ENCODE measurements at places on chromosomes 1 and 21.

- no peak for DNase-seq
Observed at GRCh38 chr1:61125263-61125662, 42.9 kb downstream of the NFIA start.

DNA sequence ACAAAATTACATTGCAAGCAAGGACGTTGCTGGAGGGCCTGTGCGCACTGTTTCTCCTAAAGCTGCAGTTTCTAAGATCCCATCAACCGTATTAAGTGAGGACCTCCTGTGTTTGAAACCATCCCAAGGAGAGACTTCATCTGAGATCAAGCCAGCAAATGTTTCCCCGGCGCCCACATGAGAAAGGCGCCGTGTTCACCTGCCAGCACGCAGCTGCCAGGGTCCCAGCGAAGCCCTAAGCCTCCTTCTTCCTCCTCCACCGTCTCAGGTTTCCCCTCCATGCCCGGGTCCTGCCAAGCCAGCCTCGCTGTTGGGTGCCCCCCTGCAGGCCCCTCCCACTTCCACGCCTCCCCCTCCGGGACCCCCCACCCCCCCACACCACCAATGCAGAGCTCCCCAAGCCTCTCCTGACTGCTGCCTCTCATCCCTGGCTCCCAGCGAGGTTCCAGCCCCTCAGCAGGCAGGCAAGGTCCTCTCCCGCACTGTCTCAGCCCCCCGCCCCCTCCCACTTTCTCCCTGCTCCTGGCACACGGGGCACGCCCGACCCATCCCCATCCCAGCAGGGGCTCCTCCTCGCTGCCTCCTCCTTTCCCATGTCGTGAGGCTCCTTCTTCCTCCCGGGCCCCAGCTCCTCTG, 8.6 kb upstream of the TFF1 start:
- DNase-seq = peak; percentile 51

DNA sequence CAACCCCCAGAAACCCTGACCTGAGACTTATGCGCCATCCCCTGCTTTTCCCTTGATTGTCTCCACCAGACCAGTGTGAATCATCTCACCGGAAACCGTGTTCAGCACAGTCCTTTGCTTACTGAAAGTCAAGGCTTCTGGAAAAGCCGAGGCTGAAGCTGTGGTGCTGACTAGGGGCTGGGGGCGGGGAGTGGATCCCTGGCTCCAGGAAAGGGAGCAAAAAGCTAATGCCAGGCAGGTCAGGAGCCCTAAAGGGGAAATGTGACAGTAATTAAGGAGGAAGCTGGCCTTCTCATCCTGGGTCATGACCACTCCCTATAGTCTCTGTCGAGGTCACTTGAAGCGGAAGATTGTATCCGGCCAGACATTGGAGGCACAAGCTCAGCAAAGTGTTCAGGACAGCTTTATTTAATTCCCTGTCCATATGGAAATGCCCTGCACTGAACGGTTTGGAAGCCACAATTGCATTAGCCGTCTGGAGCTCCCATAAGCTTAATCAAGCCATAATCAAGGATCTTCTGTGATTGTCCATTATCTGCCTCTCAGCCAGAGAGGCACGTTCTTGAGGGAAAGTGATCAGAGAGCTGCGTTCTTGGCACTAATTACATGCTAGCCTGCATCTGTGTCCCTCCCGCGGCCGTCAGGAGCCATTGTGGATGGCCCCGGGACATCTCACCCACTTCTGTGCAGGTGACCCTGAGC, 403.6 kb downstream of the RRAGC start:
- no peak for DNase-seq

GRCh38 chr1:231581859-231582258, 44.7 kb upstream of the DISC1 start:
- DNase-seq = no peak

GRCh38 chr1:56923201-56923600, 42.6 kb downstream of the C8B start:
- no peak for DNase-seq

DNA sequence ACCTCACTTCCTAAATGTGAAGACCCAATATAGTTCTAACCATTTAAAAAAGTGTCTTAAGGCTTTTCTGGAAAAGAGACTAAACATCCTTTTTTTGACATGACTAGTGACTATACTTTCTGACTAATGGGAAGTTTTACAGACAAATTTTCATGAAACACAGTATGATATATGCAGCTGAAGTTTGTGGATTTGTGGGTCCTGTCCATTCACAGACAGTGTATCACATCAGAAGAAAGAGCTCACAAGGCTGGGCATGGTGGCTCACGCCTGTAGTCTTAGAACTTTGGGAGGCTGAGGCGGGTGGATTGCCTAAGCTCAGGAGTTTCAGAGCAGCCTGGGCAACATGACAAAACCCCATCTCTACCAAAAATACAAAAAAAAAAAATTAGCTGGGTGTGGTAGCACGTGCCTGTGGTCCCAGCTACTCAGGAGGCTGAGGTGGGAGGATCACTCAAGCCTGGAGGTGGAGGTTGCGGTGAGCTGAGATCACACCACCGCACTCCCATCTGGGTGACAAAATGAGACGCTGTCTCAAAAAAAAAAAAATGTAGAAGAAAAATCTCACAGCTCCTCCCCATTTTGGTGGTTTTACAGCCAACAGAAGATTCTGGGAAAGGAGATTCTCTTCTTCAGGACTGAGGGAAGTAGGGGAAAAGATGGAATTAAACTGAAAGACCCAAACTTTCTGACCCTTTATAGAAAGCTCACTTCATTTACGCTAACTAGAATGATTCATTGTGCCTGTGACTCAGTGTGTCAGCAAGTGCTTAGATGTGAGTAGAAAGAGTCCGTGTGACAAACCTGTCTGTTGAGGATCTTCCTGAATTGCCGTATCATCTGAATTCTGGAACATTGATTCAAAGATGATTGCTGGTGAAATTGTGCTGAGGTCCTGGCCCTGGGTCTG, 15.2 kb upstream of the YRDC start:
- peak; percentile 39 for DNase-seq

GRCh38 chr1:232428036-232428645, 201.8 kb downstream of the SIPA1L2 start:
- DNase-seq = no peak

GRCh38 chr1:12532405-12533315, 85.3 kb downstream of the DHRS3 start:
- DNase-seq = no peak

GRCh38 chr1:44677201-44677766, 2.8 kb downstream of the ARMH1 start:
- DNase-seq = no peak

DNA sequence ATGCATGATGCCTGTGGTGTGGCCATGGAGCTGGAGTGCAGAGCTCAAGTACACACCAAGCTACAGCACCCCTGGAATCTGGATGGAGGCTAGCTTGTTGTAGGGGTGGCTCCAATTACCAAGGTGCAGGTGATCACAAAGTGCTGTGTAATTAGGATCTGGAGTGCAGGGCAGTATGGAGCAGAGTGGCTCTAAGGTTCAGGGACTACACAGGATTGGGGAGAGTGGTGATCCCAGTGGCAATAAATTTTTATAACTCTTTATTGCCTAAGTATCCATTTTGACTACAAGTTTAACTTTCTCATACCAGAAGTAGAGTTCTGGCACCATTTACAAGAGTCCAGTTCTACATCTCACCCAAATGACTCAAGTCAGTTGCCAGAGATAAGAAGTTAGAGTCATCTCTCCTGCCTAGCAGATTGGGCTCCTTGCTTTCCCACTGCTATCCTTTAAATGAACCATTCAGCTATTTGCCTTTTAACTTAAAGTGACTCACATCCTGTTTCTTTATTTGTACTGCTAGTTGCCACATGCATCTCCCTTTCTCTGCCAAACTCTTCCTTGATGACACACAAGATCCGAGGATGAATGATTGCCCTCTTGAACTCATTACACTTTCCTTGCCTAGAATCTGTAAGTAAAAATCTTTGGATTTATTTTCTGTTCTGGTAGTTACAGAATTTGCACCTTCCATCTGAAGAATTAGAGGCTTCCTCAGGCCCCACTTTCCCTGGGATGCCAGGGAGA, 427.2 kb downstream of the KCNT2 start:
- no peak for DNase-seq

GRCh38 chr21:26124421-26124833, 46.1 kb downstream of the APP start:
- DNase-seq = no peak

GRCh38 chr1:62841587-62842169, 57.7 kb downstream of the ATG4C start:
- DNase-seq = no peak

DNA sequence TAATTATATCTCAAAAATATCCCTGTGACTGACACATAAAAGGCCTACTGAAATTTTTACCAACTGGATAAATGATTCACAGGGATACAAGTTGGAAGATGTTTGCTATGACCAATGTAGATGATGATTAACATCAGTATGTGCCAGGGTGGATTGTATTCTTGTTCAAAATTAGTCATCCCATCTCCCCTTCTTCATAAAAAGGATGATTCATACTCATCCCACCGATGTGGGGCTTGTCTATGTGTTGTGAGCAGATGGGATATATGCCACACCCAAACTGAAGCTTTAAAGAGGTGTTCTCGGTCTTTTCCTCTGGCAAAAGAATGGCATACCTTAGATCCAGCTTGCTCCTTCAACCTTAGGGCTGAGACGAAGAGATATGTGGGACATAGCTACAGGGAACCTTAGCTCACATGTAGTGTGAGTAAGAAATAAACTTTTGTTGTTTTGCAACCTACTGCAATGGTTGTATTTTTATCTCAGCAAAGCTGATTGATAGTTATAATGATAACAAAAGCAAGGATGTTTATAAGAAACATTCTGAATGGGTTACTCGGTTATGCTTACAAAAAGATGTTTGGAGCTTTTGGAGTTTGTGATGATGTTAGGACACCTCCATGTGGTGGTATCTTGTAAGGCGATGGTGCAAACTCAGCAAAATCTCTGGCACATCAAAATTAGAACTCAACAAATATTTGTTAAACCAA, 29.4 kb downstream of the SPATA17 start:
- no peak for DNase-seq

DNA sequence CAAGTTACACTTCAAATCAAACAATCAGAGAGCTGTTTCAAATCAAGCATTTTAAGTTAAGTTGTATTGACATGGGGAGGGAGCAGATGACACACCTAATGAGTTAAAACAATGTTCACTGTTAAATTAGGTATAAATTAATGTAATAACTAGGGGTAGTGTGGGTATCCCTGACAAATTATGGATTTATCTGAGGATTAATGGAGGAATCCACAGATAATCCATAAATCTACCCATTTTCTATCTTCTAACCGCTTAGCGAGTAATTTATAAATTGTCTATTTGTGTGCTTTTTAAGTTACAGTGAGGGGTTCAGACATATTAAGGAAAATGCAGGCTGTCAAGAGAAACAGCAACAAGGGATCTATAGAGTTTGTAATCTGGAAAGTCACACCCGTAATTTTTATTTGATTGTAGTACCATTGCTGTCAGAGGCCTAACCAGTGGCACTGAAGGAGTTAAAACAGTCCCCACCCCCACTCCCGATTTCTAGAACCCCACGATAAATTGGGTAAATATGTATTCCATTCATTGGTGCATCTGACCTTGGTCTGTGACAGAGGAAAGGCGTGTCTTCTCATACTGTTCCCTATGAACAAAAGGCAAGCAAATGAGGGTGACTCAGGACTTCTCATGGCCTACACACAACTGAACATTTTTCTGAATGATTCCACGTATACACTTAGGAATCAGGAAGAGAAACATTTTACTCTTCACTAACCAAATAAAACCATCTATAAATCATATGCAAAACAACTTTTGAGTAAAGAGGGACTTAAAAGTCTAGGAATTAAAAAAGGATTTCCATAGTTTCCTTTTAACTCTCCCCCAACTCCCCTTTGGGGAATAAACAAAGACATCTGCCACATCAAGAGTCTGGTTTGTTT, 7.4 kb downstream of the IRF2BP2 start:
- peak; percentile 49 for DNase-seq

DNA sequence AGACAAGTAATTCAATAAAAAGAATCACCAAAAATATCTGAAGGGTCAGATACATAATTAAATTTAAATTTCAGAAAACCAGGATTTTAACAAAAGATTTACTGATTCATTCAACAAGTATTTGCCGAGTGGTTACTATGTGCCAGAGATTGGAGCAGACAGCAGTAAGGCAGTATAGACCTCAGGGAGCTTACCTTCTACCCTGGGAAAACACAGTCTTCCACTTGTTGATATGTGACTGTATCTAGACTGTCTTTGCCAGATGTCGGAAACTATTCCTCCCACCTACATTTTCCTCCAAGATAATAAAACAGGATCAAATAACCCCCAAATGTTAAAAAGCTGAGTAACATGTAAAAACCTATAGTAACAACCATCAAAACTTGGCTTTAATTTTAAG, 6.2 kb downstream of the HNRNPR start:
- no peak for DNase-seq

GRCh38 chr1:112743174-112744008, 28.3 kb upstream of the PPM1J start:
- no peak for DNase-seq

DNA sequence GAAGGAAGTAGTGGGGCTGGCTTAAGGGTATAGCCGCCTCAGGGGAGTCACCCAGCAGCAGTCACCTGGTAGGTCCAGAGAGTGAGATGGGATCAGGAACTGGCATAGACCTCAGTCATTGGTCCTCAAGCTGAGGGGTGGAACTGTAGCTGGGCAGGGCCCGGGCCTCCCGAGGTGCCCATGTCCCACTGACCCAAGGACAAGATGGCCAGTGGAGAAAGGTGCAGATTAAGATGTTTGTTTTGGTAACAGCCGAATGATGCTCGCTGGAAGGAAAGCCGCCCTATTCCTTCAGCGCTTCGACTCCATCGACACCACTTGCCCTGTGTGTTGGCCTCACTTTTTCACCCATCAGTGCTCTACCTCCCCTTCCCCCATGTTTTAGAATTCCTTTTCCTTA, 16.4 kb downstream of the COL9A2 start:
- no peak for DNase-seq

GRCh38 chr1:53771648-53772047, 32.7 kb upstream of the GLIS1 start:
- DNase-seq = no peak

DNA sequence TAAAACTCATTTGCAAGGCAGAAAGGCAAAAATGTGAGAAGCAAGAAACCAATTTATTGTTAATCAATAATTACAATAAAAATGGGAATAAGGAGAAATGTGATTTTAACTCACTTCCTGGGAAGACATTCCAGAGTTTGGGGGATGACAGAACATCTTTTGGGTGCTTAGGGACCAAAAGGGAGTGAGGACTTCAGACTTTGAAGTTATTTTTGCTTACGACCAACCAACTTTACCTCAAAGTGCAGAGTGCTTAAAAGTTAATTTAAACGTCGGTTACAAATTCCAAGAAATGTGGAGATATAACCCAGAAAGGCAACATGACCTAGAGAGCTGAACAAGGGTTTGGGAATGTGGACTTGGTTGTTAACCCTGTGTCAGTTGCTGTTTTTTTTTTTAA, 234.5 kb upstream of the C1orf105 start:
- DNase-seq = no peak

DNA sequence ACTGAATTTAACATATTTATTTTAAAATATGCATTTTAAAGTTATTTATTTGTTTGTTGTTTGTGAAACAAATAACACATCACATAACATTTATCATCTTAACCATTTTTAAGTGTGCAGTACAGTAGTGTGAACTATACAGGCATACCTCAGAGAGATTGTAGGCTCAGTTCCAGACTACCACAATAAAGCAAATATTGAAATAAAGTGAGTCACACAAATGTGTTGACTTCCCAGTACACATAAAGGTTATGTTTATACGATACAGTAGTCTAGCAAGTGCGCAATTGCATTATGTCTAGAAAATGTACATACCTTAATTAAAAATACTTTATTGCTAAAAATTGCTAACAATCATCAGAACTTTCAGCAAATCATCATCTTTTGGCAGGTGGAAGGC, 739.4 kb upstream of the ADGRL4 start:
- no peak for DNase-seq

GRCh38 chr1:2452201-2452931, 23.7 kb upstream of the PLCH2 start:
- DNase-seq = no peak
